ENCODE measurements at places on chromosomes 4 and X. TPM values are rescaled to one million over a fixed set of nuclear protein-coding genes. Genes with fewer than 3 reads are reported as not detected.

- H3K36me3 ChIP-seq = no peaks in the 10 kb centered on the region
- DNase-seq = no peak
- no peak overlapping the region for H3K4me3 ChIP-seq
- no peaks in the 10 kb centered on the region for H3K27me3 ChIP-seq
- no peaks in the 10 kb centered on the region for H3K4me1 ChIP-seq
Measured at GRCh38 chr4:27830251-27830650, 969.6 kb downstream of the STIM2 start.

GRCh38 chrX:86016139-86016538 lies 31.2 kb downstream of the CHM start:
- no peaks in the 10 kb centered on the region for H3K4me1 ChIP-seq
- DNase-seq = no peak
- no peaks in the 10 kb centered on the region for H3K36me3 ChIP-seq
- H3K27ac ChIP-seq = no peak overlapping the region
- no peak overlapping the region for H3K4me3 ChIP-seq
- no peaks in the 10 kb centered on the region for H3K27me3 ChIP-seq

GRCh38 chrX:19563327-19563726 lies 48.0 kb upstream of the MAP3K15 start:
- H3K27ac ChIP-seq = no peak overlapping the region
- no peaks in the 10 kb centered on the region for H3K4me1 ChIP-seq
- DNase-seq = no peak
- no peaks in the 10 kb centered on the region for H3K36me3 ChIP-seq
- H3K27me3 ChIP-seq = no peaks in the 10 kb centered on the region

DNA sequence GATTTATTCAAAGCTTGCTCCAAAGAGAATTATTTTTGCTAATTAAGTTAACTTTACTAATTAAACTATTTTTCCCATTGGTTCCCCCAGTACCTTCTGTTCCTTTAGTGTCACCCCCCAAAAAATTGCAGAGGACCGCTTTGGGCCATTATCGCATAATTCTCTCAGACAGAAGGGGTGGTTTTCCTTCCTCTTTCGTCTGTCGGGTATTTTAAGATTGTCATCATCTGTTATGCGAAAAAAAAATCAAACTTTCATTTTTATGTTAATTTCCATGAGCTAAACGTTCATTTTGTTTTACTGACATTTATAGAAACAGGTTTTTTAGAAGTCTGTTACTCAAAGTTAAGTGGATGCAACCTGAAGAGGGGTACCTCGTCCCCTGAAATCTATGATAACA lies 76.2 kb upstream of the DDX3X start:
- DNase-seq = no peak
- H3K4me1 ChIP-seq = no peaks in the 10 kb centered on the region
- H3K27ac ChIP-seq = no peak overlapping the region
- no peaks in the 10 kb centered on the region for H3K27me3 ChIP-seq
- H3K4me3 ChIP-seq = no peak overlapping the region

The INTS12 gene
- total RNA-seq = 20.2 TPM

- H3K27ac ChIP-seq = no peak overlapping the region
- no peaks in the 10 kb centered on the region for H3K4me1 ChIP-seq
- DNase-seq = no peak
- H3K4me3 ChIP-seq = no peak overlapping the region
- H3K27me3 ChIP-seq = no peaks in the 10 kb centered on the region
Measured at GRCh38 chr4:62260254-62260653, 1060.1 kb downstream of the ADGRL3 start.

DNA sequence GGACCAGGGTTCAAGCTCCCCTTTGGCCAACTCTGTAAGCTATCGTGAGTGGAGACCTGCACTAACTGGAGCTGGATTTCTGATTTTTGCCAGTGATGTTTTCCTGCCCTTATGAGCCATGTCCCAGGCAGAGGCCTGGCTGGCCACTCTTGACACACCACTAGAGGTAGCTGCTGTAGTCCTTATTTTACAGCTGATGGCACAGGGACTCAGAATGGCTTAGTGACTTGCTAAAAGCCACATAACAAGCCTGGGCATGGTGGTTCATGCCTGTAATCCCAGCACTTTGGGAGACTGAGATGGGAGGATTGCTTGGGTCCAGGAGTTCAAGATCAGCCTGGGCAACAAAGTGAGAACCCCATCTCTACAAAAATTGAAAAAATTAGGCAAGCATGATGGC lies 33.4 kb downstream of the CYTL1 start:
- H3K4me1 ChIP-seq = no peaks in the 10 kb centered on the region
- no peaks in the 10 kb centered on the region for H3K27me3 ChIP-seq
- no peaks in the 10 kb centered on the region for H3K36me3 ChIP-seq
- H3K4me3 ChIP-seq = no peak overlapping the region

DNA sequence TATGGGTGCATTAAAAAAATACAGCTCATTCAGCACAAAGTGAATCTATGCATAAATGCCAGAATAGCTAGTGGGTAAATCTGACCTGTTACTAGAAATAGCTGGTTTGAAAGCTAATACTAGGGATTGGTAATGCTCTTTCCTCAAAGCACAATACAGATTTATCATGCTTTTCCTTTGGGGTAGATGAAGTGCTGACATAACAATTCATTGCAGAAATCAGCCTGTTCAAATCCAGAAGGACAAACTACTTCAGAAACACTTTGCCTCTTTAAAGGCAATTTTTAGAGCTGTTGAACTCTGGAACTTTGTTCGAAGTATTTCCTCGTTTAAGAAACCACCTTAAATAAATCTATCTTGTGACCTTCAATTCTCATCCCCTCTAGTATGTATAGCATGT lies 957.9 kb downstream of the ARAP2 start:
- H3K4me3 ChIP-seq = no peak overlapping the region
- H3K36me3 ChIP-seq = no peaks in the 10 kb centered on the region
- no peaks in the 10 kb centered on the region for H3K27me3 ChIP-seq
- no peaks in the 10 kb centered on the region for H3K4me1 ChIP-seq

GRCh38 chrX:106599411-106599810 lies 12.4 kb upstream of the RADX start:
- no peaks in the 10 kb centered on the region for H3K4me1 ChIP-seq
- DNase-seq = no peak

The TMEM47 gene
- not detected for total RNA-seq

DNA sequence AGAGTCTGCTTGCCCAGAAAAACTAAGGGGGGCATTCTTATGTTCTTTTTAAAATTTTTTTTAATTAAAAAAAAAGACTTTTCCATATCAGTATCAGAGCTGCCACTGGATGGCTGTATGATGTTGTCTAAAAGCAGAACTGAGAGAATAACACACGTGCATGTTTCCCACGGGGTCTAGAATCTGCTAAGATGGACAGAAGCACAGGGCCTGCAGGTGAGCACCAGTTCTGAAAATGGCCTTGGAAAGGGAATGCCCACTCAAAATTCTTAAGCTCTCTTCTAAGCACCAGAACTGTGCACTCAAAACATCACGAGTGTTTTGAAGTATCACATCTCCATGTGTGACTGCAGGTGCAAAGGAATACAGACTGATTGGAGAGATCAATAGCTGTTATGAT lies 61.1 kb downstream of the ARAP2 start:
- peaks cover 2% of the 10 kb centered on the region for H3K4me1 ChIP-seq
- no peak for DNase-seq
- H3K4me3 ChIP-seq = no peak overlapping the region
- peaks cover 3% of the 10 kb centered on the region for H3K36me3 ChIP-seq

GRCh38 chr4:74044677-74045076 lies 6.2 kb upstream of the CXCL3 start:
- H3K4me3 ChIP-seq = no peak overlapping the region
- no peaks in the 10 kb centered on the region for H3K27me3 ChIP-seq
- no peaks in the 10 kb centered on the region for H3K36me3 ChIP-seq

The BEX1 gene
- total RNA-seq = 0.69 TPM

DNA sequence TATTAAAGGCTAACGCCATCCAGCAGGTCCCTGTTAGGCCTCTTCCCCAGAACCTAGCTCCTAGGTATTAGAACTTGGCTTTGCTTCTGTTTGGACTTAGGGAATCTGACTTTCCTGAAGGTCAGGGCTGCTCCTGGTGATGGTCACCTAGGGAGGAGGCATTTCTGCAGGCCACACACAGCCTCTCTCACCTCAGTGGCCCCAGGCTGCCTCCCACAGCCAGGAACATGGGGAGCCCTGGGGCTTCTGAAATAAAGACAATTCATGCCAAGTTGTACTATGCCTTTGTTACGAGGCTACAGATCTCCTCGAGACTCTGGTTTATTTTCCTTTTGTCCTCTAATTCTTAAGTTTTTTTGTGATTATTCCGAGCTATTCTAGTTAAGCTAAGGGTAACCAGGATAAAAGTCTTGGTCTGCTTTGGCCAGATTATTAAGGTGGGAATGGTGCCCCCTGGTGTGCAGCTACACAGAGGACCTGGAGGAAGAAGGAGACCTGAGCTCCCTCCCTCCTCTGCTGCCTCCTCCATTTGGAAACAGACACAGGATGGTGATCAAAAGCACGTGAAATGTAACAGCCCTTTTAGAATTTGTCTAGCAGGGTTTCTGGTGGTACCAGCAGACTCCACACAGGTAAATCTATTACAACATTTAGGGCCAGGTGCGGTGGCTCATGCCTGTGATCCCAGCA lies 131.0 kb downstream of the DCLK2 start:
- no peaks in the 10 kb centered on the region for H3K4me1 ChIP-seq
- H3K27ac ChIP-seq = no peak overlapping the region
- DNase-seq = no peak
- H3K27me3 ChIP-seq = no peaks in the 10 kb centered on the region
- no peak overlapping the region for H3K4me3 ChIP-seq

DNA sequence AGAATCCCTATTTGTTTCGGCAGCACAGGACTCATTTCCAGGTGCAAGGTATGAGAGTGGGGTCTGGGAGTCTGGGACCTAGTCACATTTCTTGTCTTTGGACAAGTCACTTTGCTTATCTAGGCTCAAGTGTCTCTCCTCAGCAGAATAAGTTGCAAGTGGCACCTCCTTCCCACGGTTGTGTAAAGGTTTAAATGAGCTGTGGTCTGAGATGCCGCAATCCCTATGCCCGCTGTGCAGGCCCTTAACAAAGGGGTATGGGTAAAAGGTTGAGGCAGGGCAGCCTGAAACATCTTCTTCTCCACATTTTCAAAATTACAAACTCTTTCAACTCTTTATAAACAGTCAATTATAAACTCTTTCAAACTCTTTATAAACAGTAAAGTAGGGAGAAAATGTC lies 93.7 kb downstream of the RTL5 start:
- H3K4me1 ChIP-seq = no peaks in the 10 kb centered on the region
- H3K27ac ChIP-seq = no peak overlapping the region
- H3K4me3 ChIP-seq = no peak overlapping the region
- no peaks in the 10 kb centered on the region for H3K36me3 ChIP-seq

The KLHL4 gene
- 0.28 TPM for total RNA-seq

DNA sequence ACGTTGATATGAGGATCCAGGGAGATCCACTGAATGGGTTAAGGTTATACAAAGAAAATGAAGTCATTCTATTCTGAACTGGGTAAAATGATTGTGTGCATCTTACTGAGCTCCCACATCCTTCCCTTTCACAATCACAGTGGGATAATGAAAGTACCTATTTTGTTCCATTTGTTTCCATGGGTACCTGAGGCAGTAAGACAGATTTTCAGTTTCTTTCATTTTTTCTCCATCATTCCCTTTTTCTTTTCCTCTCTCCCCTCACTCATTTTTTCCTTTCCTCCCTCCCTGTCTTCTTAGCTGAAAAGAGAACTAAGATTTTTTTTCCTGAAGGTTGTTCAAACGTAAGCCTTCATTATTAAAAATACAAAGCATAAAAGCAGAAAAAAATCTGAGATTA lies 4.6 kb downstream of the GRIA2 start:
- H3K4me1 ChIP-seq = no peaks in the 10 kb centered on the region
- no peaks in the 10 kb centered on the region for H3K27me3 ChIP-seq
- H3K36me3 ChIP-seq = no peaks in the 10 kb centered on the region
- H3K27ac ChIP-seq = no peak overlapping the region
- DNase-seq = no peak

The TLR2 gene
- total RNA-seq = 0.53 TPM

The ADGRL3 gene
- total RNA-seq = not detected

GRCh38 chrX:107935200-107935599 lies 47.0 kb downstream of the TEX13B start:
- H3K27me3 ChIP-seq = no peaks in the 10 kb centered on the region
- H3K4me3 ChIP-seq = no peak overlapping the region
- H3K27ac ChIP-seq = no peak overlapping the region
- DNase-seq = no peak
- no peaks in the 10 kb centered on the region for H3K36me3 ChIP-seq
- H3K4me1 ChIP-seq = no peaks in the 10 kb centered on the region

The FOXR2 gene
- total RNA-seq = not detected

DNA sequence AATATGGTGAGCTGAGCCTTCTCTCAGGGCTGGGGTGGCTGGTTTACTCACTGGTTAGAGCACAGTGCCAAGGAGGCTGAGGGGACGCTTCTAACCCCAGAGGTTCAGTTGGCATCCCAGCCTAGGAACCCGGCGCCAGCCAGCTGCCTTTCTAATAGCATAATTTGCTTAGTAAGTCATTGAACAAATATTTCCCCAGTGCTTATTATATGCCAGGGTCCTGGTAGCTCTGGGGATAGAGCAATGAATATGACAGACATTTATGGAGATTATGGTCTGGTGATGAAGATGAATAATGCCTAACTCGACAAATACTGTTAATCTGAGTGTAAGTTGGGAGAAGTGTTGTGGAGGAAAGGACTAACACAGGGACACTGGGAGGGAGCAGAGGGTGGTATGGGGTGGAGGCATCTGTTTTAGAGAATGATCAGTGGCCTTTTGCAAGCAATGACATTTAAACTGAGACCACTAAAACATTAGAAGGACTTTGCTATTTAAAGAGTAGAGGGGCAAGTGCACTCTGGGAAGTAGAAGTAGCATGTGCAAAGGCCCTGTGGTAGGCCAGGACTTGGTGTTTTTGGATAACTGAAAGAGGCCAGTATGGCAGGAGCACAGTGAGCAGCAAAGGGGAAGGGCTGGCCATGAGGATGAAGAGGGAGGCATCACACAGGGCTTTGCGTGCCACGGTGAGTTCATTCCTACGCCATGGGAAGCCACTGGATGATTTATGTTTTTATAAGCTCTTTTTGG lies 71.9 kb downstream of the ATG4A start:
- H3K27me3 ChIP-seq = no peaks in the 10 kb centered on the region
- no peak overlapping the region for H3K27ac ChIP-seq
- H3K36me3 ChIP-seq = no peaks in the 10 kb centered on the region
- H3K4me3 ChIP-seq = no peak overlapping the region
- DNase-seq = no peak
- H3K4me1 ChIP-seq = no peaks in the 10 kb centered on the region

Measured in CD8-positive, alpha-beta memory T cell (primary cell).